NCI-H748 treated with DMSO at 0.1 percent for 48 hours (cell line): ENCODE measurements at places on chromosomes 5 and 9.

- DNase-seq: no peak
These were observed 462.8 kb upstream of the ZNF462 start for GRCh38 chr9:106400170-106400569.

DNA sequence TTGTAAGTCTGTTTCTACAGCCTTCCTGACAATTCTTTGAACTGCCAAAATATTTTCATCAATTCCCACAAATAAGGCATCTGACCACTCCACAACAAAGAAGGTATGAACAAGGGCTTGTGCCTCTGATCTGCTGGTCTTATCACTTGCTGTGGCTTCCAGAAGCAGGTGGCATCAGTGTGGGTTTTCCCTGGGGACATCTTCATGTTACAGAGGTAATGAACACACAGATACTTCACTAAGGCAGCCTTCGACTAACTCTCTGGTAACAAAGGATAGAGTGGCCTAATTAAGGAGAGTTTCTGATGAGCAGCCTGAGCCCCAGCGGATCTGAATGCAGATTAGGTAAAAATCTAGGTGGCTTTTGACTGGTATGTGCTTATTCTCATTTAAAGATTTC lies 15.2 kb upstream of the ERAP2 start:
- no peak for DNase-seq

GRCh38 chr5:137923856-137924255 lies 34.6 kb downstream of the PKD2L2 start:
- no peak for DNase-seq

DNA sequence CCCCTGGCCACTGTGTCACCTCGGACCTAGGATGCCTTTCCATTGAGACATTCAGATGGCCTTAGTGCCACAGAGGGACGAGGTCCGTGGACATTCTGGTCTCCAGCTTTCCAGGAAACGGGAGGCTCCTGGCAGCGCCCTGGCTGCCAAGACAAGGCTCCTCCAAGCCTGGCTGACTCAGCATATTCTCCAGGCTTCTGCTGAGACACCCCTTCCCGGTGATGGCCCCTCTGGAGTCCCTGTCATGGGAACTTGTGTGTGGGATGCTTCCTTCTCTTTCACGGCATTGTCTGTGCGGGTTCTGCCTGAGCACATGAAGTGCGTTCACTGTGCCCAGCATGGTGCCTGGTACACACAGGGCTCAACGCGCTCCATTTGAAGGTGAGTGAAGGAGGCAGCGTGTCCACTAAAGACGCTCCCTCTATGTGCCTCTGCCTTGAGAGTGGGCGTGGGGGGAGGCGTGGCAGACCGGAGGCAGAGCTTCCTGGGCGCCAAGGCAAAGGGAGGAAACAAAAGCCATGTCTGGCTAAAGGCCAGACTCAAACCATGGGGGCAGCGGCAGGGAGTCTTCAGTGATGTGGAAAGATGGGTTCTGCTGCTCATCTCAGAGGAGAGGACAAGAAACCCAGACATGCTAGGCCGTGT lies 46.4 kb upstream of the PRRC2B start:
- no peak for DNase-seq

- DNase-seq: no peak
These were observed 11.4 kb downstream of the PSD2 start for GRCh38 chr5:139806726-139807646.

- no peak for DNase-seq
These were observed 12.7 kb upstream of the EDIL3 start for GRCh38 chr5:84397385-84397784.

DNA sequence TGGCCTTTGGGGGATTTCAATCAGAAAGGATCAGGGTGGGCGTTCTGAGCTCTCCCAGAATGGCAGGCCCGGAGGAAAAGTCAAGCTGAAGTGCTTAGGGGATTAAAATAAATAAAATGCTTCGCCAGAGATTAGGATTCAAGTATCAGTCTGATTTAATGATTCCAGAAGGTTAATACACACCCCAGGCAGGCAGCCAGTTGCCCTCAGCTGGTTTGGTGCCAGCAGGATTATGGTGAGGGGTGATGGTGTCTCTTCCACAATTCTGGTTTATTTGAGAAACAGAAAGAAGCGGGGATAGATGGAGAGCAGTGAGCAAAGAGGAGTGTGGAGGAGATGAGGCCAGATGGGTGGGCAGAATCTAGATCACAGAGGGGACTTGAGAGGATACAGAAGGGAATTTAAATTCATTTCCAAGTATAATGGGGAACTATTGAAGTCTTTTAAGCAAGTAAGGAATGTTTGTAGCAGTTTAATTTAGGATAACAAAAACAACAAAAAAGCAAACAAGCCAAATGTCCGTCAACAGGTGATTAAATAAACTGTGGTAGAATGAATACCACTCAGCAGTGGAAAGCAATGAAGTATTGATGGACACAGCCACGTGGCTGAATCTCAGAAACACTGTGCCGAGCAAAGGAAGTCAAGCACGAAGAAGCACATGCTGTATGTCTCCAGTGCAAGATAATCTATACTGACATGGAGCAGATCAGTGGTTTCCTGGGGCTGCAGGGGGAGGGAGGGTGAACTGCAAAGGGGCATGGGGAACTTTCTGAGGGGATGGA lies 297.7 kb downstream of the MSX2 start:
- no peak for DNase-seq

DNA sequence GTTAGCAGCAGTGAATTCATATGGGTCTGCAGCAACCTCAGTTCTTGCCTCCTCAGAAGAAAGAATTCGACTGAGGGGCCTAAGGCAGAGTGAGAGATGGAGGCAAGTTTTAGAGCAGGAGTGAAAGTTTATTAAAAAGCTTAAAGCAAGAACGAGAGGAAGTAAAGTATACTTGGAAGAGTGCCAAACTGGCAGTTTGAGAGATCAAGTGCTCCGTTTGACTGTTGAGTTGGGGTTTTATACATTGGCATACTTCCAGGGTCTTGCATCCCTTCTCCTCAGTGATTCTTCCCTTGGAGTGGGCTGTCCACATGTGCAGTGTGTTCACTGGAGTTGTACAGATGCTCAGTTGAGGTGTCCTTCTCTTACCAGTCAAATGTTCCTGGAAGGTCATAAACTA lies 203.6 kb downstream of the SPATA31D1 start:
- DNase-seq: no peak

GRCh38 chr5:132714456-132715307 lies 22.7 kb downstream of the KIF3A start:
- no peak for DNase-seq

- DNase-seq: peak; percentile 32
These were observed 655 bp downstream of the MARVELD2 start for GRCh38 chr5:69415584-69415958.

GRCh38 chr9:126959336-126959735 lies 44.8 kb downstream of the RALGPS1 start:
- no peak for DNase-seq

DNA sequence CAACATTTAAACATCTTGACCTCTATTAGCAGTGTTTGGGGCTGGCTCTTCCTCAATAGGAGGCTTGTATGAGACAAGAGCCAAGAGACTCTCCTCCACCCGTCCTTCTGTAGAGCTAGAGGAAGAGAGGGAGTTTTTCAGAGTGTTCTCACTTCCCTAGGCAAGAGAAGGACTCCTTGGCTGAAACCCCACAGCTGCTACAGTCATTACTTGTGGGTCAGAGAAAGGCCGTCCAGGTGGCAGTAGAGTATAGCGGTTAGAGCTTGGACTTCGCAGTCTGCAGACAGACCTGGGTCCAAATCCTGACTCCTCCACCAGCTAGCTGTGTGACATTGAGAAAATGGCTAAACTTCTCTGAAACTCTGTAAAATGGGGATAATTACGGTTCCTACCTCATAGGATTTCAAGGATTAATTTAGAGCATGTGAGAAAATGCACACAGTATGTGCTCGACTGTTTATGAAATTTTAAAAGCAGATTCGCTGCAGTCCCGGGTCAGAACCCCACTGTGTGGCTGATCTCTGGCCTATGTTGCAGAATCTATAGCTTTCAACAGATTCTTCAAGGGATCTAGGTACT lies 80.8 kb upstream of the ARAP3 start:
- no peak for DNase-seq

DNA sequence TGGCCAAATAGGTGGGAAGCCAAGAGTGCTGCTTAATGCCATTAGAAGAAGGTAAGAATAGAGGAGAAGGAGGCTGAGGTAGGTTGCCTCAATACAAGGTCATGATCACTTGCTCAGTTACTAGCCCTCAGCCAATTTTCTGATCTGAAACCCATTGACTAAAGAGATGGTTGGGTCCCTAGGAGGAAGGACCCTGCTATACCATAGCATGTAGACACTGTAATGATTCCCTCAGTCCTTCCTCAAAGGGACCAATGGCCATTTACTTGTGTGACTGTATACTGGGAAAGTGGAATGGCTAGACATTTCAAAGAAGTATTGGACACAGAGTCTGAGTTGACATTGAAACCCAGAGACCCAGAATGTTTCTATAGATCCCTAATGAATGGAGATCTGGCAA lies 108.5 kb upstream of the MAP1B start:
- no peak for DNase-seq

- no peak for DNase-seq
These were observed 83.4 kb downstream of the PHF2 start for GRCh38 chr9:93659837-93660177.

- DNase-seq: no peak
These were observed 1.3 kb downstream of the GPSM1 start for GRCh38 chr9:136328622-136329041.
